ENCODE measurements at places on chromosomes 7 and 10.

- DNase-seq = peak; percentile 26
Observed at GRCh38 chr7:151652111-151652510, 132.4 kb upstream of the RHEB start.

DNA sequence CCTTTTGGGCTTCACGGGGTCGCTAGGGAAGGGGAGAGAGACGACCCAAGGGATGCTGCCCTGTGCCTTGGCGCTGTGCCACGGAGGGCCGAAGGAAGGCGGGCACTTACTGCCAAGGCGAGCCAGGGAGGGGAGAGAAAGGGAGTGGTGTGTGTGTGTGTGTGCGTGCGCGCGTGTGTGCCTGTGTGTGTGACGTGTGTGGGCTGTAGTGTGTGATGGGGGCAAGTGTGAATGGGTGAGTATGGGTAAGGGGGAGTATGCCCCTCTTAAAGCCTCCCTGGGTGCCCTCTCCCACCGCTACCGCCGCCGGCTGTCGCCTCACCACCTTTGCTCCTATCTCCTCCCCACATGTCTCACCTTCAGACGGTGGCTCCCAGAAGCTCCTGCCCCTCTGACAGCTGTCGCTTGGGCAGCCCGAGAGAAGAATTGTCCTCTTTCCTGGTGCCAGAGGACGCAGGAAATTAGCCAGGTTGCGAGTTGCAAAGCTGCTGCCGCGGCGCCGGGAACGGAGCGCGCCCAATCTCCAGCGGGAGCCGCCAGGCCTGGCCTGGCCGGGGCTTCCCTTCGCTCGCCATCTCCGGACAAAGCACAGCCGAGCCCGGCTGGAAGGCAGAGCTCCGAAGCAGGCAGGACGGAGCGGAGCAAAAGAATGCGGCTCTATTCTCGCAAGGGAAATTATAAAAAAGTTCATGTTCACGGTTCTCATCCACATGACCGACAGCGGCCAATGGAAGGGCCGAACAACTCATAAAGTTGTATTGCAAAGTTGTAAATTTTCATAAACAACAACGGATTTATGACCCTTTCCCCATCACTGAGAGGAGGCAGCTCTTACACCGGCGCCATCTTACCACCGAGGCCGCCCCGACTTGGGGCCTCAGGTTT, at the start of gene HOXA3:
Gene HOXA3 (minus strand): TSS at position 653 of the 885 bp plus-strand sequence. CDS start 41,943 bp downstream, outside the sequence.
- no peak for DNase-seq

GRCh38 chr7:83267141-83267631, 104.5 kb upstream of the PCLO start:
- peak; percentile 23 for DNase-seq

GRCh38 chr10:86373828-86374227, 7.2 kb upstream of the GRID1 start:
- DNase-seq = no peak

DNA sequence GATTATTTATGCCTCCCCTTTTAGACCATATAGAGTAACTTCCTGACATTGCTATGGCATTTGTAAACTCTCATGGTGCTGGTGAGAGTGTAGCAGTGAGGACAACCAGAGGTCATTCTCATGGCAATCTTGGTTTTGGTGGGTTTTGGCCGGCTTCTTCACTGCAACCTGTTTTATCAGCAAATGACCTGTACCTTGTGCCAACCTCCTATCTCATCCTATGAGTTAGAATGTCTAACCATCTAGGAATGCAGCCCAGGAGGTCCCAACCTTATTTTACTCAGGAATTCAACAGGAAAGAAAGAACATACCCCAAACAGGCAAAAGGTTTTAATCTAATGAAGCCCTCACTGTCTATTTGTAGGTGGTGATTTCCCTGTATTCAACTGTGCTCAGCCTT, 205.4 kb upstream of the YAE1 start:
- DNase-seq = no peak

GRCh38 chr7:129017933-129018538, 36.9 kb downstream of the TNPO3 start:
- DNase-seq = no peak

DNA sequence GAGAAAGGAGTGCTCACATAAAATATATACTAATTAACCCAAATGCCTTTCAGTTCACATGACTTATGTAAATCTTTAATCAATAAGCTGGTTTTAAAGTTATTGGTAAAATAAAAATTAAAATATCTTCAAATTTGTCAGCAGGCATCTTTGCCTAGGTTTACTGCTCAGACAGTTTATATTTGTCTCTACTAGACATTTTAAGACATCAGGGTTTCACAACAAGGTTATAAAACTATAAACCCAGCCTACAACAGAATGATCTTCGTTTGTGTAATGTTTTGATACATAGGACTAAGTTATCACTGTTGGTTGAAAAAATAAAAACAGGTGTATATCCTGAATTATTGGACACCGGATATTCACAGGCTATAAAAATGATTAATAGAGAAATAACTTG, 67.4 kb downstream of the TYW1B start:
- DNase-seq = no peak

DNA sequence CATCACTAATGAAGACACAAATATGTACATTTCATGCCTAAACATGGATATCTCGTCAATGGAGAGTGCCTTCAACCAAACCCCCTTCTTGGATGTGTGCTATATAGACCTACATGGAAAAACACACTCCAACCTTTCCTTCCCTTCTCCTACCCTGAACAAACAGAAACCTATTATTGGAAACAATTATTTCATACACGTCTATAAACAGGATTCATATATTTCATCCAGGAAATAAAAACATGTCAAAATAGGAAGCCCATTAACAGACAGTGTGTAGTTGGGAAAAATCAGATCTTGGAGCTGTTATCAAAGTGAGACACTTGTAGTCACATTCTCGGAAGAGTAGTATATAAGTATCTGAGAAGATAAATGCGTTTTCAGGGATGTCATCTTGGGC, 81.1 kb downstream of the NRP1 start:
- DNase-seq = no peak

DNA sequence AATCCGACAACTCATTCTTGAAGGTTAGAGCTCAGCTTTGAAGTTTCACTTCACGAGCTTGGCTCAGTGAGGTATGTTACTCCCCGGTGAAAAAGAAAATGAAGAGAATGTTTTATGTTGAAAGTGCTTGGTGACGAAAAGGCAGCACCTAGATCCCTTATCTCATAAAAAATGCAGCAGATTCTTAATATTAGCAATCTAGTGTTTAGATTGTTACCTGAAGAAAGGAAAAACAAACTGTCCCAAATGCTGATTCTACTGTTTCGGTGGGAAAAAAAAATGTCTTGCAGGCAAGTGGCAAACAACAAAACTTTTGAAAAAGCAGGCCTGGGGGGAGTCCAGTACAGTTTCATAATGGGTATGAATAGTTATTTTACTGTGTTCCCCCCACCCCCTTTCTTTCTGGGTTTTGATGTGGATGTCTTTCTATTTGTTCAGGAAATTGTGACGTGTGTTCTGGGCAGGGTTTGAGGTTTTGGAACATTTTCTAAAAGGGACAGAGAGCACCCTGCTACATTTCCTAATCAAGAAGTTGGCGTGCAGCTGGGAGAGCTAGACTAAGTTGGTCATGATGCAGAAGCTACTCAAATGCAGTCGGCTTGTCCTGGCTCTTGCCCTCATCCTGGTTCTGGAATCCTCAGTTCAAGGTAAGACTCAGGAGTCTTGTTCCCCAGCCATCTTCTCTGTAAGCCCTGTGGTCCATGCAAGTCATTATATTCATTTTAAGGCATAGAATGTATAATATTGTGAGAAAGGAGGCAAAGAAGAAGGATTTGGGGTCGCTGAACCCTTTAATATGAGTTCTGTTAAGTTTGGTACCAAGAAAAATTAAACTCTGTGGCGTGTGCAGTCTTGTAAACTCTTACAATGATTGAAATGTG, at the start of gene SRGN:
Gene SRGN (plus strand): TSS at position 514 of the 881 bp plus-strand sequence. CDS start 55 bp downstream, at position 569.
- no peak for DNase-seq

GRCh38 chr10:47305566-47305965, 5.6 kb downstream of the GDF10 start:
- no peak for DNase-seq

GRCh38 chr7:75028299-75028698, 45.3 kb downstream of the RCC1L start:
- DNase-seq = no peak

DNA sequence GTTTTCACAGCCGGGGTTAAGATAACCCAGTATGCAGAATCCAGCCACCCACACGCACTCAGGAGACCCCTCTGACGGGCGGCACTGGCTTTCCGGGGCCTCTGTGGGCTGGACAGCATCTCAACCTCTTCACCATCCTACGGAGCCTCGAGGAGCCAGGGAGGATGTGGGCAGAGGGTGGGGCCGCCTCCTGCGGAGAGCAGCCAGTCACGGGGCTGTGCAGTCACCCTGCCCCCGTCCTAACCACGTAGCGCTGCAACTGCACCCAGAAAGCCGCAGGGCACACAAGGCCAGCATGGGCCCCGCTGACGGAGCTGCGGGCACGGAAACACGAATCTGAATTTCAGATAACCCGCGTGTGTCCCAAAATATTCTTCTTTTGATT, 270.3 kb downstream of the ELFN1 start:
- DNase-seq = peak; percentile 79

- no peak for DNase-seq
Observed at GRCh38 chr10:72925951-72926465, 28.6 kb downstream of the PLA2G12B start.

- DNase-seq = no peak
Observed at GRCh38 chr7:76074972-76075370, 27.1 kb downstream of the MDH2 start.

DNA sequence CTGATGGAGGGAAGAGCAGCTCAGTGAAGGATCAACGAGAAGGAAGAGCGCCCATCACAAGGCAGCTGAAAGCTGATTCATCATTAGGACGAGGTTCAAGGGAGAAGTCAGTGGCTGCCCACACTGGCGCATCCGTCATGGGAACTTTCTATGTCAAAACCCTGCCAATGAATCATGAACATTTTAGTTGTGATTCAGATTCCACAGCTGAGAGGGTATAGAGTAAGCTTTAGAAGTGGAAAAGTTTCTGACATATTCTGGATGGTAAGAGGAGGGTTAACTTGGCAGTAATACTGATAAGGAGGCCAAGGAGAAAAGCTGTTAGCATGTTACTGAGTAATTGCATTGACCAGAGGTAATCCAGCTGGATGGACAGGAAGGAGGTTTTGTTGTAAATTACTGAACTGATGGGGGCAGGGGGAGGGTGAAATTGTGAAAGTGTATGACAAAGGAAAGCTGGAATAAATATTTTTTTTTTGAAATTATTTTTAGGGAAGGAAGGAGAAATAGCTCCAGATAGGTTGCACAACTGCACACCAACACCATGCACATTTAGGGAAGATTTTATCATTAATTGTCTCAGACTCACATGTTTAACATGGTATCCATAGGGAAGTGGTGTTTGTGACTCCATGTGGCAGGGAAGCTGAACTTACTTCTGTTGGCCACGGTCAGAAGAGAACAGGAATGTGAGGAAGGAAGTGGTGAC, 78.3 kb upstream of the NRP1 start:
- no peak for DNase-seq

- no peak for DNase-seq
Observed at GRCh38 chr10:118793545-118793944, 38.8 kb upstream of the CACUL1 start.

DNA sequence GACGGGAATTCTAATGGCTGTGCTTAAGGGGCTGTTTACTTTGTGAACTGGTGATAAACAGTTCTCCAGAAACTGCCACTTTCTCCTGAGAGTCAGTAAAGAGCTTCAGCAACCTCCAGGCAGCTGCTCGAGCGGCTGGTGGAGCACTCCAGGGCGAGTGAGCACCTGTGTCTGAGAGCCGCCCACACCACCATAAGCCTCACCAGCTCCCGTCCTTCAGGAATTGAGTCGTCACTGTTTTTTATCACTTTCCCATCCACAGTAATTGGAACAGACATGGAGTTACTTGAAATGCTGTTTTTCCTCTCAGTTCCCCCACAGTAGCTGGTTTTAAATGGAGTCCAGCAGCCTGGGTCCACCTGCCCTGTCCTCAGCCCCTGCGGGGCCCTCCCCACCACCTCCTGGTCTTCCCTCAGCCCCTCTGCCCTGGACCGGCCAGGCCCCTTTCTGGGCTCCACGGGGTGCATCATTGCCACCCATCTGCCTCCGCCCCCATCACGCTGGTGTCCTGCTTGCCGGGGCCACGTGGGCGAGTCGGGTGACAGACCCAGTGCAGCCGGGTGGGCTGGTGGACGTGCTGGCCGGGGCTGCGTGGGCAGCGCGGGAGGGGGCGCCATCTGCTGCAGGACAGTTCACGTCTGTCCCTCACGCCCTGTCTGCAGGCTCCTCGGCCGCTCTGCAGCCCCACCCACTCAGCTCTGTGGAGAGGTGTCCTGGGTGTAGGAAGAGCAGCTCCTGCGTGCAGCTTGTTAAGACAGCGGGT, 56.0 kb downstream of the NKX6-2 start:
- DNase-seq = no peak

DNA sequence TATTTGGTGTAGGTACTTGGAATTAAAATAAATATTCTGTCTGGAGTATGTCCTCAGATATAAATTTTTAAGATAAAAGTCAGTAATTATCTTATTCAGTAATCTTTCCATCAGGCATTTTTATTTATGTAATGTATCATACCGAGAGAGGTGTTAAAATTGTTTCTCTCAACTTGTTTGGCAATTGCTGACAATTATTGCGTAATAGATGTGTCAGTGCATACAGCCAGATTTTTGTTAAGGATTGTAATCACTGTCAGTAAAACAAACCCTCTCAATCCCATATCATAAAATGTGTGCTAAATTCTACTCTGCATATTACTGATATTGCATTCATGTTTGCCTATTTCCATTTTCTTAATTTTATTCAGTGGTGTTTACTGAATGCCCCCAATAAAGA, 69.2 kb downstream of the CNTNAP2 start:
- DNase-seq = no peak

GRCh38 chr7:143120691-143121405, 11.0 kb upstream of the PIP start:
- DNase-seq = no peak

DNA sequence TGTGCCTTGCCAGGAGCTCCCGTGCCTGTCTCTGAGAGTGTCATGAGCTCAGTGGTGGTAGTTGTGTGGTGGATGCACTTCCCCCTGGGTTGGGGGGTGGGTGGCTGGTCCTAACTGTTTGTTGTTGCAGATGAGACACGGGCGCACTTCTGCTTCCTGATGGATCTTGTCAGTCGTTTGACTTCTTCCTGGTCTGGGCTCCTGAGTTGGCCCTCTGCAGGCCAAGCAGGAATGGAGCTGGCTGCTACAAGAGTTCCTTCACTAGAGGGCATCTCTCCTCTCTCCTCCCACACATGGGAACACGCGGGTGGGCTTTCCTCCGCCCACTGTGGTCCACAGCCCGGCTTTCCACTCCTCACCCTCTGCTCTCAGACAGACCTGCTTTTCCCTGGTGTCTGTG, 82.0 kb downstream of the BMS1 start:
- DNase-seq = no peak

- DNase-seq = no peak
Observed at GRCh38 chr7:96187735-96188134, 134.2 kb downstream of the SLC25A13 start.

All from NCI-H510A treated with DMSO at 0.1 percent for 48 hours (cell line).